ENCODE measurements at places on chromosomes 12 and 14.

DNA sequence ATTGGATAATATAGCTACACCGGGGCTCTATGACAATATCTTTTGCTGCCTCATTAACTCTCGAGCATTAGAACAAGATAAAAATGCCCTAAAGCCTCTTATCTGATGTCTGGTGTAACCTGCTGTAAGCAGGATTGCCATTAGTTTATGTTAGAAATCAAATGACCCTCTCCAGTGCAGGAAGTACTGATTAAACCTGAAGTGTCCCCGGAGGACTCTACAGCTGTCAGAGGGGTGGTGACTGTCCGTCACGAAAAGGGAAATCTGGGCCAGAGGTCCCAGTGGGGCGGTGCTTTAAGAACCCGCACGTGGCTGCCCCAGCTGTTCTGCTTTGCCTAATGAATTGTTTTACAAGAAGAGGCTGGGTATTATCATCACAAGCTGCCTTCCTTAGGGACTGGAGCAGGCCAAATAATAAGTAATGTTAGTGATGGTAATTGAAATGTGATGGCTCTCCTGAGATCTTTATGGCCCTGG, 55.7 kb downstream of the LIN52 start:
- DNase-seq: peak; percentile 3

DNA sequence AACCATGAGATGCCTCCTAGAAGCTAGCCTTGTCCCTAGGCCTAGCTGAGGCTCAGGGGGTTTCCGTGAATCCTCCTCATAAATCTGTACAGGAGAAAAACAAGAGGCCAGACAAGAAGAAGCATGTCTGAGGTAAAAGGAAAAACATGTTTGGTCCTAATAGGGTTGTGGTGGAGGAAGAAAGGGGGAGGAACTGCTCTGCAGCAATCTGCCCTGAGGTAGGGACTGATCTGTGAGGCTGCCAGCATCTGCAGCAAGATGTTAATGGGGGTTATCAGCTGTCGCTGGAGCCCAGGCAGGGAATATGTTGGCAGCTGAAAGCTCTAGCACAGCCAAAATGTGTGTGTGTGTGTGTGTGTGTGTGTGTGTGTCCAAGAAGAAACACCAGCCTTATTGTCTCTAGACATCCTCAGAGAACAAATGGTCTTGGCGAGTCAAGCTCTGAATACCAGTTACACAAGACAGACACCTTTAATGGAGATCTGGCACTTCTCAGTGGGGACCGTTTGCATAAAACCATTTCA, 218.5 kb downstream of the NUAK1 start:
- DNase-seq: no peak

DNA sequence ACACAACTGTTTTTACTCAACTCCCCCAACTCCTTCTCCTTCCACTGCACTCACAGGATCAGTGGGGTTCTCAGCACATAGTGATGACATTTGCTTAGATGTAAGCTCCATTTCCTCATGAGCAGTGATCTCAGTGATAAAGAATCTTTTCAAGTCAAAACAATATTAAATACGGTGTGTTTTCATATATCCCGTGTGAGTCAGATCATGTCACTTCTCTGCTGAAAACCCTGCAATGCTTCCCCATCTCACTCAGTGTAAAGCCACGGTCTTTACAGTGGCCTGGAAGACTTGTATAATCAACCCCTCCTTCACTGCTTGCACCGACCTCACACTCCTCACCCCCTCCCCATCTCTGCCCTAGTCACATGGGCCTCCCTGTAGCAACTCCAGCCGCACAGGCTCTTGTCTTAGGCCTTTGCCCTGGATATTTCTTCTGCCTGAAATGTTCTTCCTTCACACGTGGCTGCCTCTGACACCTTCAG, 149.7 kb upstream of the ARHGAP5 start:
- DNase-seq: no peak

DNA sequence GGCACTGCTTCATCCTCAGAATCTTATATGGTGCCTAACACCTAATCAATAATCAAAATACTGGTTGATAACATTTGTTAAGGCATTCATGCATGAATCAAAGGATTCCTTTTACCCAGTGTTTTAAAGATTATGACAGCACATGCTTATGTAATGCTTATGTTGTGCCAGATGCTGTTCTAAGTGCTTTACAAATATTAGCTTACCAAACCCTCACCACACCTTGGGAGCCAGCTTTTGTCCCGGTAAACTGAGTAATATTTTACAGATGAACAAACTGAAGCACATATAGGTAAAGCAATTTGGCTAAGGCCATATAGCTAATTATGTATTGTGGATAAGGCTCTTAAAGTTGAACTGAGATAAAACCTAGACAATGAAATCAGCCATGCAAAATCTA, 209.2 kb downstream of the ALX1 start:
- peak; percentile 82 for DNase-seq

DNA sequence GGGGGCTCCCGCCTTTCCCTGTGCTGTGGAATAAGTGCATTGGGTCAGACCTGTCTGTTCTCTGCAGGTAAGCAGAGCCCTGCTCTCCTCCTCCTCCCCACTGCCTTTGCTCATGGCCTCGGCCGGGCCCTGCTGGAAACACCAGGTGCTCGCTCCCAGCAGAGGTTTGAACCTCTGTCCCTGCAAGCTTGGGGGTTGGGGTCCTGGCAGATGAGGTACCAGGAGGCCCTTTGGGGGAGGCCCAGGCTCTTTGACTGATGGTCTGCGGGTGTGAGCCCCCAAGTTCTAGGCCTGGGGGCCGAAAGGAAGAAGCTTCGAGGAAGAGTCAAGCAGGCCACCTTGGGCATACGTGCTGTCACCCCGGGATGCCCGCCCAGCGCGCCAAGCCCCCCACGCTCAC, 22.1 kb upstream of the CEP170B start:
- no peak for DNase-seq

- no peak for DNase-seq
Observed at GRCh38 chr12:57865084-57865751, 18.7 kb upstream of the CTDSP2 start.

DNA sequence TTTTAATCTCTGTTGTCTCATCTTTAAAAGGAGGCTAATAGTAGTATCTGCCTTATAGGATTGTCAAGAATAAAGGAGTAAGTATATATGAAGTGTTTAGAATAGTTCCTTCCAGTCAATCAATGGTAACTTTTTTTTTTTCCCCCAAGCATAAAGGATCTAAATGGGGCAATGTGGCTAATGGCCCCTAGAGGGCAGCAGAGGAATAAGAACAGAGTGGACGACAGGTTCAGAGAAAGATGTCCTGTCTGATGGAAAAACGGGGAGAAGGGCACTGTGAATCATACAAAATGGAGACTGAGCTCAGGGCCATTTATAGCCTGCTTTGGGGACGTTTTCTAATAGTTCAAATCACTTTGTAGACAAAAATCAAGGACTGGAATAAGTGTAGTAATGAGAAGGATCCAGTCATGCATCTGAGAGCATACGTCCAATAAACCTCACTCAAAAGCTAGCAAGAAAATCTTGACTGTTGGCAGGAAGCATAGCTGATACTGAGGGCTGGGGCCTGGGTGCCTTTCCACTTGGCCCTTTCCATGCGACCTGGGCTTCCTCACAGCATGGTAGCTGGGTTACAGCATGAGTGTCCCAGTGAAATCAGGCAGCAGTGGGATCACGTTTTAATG, 51.3 kb downstream of the IFNG-AS1 start:
- peak; percentile 78 for DNase-seq

DNA sequence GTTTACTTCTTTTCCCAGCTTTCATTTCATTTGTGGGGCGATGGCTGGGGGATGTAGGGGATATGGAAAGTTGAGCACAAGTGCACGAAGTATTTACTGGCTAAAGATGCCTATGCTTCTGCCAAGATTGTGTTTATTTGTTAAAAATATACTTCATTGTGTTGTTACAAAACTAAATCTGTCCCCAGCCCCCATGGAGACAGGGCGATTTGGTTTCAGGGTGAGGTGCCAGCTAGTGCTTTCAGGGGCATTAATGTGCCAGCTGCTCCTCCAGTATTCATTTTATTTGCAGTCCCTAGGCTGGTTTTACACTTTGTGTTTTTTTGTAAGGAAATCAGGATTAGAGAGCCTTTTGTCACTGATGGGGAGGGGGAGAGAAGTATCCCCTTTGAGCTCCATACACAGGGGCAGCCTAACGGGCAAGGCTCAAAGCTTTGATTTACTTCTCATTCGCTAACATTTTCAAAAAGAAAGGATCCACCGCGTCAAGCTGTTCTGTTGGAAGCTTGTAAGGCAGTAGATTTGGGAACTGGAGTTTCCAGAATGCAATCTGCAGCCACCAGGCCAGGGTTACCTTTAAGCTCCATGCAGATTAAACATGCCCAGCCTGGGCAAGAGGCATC, 198.7 kb upstream of the PLEKHG7 start:
- peak; percentile 62 for DNase-seq

GRCh38 chr12:121765573-121765972, 27.9 kb downstream of the RHOF start:
- no peak for DNase-seq

GRCh38 chr14:75946785-75947184, 35.0 kb downstream of the TGFB3 start:
- no peak for DNase-seq

DNA sequence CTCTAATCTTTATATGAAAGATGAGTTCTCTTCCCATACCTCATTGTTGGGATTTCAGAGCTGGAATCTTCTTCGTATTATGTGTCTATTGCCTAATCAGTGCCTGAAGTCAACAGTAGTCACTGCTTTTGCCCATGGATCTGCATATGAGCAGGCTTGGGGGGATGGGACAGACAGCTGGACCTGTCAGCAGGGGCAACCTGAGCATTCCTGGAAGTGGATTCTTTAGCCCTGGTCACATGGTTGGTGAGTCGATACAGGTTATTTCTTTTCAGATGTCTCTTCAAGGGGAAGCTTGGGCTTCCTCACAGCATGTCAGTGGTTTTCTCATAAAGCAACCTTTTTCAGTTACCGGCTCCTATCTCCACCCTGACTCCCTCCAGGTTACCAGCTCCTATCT, 97.3 kb upstream of the RBM19 start:
- no peak for DNase-seq

DNA sequence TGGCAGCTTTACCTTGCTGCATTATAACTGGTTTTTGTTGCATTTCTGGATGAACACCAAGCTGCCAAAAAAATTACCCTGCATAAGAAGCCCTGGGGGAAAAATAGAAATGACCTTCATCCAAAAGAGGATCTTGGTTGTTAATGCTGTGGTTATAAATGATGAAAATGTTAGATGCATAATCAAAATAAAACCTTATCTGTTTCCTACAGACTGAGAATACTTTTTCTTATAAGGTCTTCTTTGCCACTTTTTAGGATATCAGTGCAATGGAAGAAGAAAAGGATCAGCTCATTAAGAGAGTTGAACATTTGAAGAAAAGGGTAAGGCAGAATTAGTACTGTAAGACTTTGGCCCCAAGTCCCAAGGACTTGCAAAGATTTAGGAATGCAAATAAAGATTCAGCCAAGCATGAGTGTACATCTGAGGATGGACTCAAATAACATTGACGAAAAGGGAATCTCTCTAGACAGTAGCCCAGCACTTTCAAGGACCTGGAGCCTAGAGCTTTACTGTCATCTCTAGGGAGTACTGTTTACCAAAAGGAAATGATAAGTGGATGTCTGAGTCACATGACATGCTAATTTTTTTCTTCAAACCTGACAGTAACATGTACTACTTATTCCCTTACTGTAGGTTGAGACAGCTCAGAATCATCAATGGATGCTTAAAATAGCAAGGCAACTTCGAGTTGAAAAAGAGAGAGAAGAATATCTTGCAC, 10.7 kb downstream of the IFT81 start:
- DNase-seq: no peak

GRCh38 chr14:89198544-89199329, 218.3 kb downstream of the FOXN3 start:
- no peak for DNase-seq

DNA sequence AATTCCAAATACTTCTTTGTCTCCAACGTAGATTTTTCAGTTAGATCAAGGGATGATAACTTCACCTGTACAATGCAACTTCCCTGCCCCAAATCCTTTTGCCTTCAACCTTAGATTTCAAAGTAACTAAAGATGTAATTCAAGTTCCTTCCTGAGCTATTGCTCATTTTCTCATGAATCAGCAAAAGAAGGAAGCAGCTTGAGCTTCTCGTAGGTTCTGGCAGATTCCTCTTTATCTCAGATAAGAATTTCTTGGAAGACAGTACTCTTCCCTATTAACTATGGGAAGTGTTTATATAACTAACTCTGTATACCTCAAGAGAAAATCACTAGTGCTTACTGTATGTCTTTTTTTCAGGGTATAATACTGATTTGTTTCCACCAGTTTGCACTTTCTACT, 203.8 kb downstream of the RASSF9 start:
- DNase-seq: no peak

GRCh38 chr12:70989232-70989631, 68.7 kb upstream of the PTPRR start:
- no peak for DNase-seq

GRCh38 chr12:14993117-14993516, 20.3 kb downstream of the PDE6H start:
- DNase-seq: no peak

- DNase-seq: no peak
Observed at GRCh38 chr12:100447381-100447780, 26.3 kb upstream of the NR1H4 start.

DNA sequence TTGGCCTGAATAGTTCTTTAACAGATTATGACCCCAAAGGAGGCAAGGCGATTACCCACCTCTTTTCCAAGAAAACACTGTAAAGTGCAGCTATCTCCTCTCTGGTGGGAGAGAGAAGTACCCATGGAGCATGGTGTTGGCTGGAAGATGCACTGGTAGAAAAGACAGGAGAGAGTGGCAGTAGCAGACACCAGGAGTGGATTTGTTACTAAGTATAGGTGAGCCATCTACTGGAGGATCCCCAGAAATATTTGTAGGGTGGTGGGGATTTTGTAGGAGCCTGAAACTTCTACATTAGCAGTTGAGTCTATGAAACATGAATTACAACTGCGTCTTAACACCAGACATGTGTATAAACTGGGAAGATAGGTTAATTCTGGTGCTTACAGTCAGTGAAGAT, 148.0 kb downstream of the SLC38A4 start:
- DNase-seq: peak; percentile 10

- no peak for DNase-seq
Observed at GRCh38 chr14:38158468-38158867, 49.2 kb upstream of the SSTR1 start.

GRCh38 chr14:103710771-103711377, 4.4 kb downstream of the XRCC3 start:
- peak; percentile 72 for DNase-seq

DNA sequence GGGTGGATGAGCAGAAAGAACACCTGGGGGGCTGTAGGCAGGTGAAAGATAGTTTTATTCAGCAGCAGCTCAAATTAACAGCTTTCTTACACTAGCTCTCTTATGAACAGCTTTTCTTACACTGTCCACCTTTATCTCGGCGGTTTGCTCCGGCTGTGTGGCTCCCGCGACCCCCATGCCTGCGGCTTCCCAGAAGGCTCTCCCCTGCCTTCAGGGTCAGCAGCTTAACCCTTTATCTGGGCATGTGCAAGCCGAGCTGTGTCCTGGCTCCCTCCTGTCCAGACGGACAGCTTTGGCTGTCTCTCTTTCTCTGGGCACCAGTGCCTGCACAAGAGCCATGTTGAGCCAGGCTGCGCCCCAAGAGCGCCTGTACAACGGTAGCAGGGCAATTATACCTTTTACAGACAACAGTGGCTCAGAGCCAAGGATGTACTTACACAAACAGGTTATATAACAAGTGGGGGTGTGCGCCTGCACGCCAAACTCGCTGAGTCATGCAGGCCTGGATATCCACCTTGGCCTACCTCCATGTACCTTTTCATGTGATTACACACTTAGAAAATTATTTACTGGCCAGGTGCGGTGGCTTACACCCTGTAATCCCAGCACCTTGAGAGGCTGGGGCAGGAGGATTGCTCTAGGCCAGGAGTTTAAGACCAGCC, 28.5 kb upstream of the KLHL42 start:
- DNase-seq: no peak
